Activated naive CD4-positive, alpha-beta T cell (primary cell): ENCODE measurements at places on chromosomes 11 and 22.

GRCh38 chr11:66081505-66081904, 11.4 kb downstream of the PACS1 start:
- peak; percentile 60 for DNase-seq

DNA sequence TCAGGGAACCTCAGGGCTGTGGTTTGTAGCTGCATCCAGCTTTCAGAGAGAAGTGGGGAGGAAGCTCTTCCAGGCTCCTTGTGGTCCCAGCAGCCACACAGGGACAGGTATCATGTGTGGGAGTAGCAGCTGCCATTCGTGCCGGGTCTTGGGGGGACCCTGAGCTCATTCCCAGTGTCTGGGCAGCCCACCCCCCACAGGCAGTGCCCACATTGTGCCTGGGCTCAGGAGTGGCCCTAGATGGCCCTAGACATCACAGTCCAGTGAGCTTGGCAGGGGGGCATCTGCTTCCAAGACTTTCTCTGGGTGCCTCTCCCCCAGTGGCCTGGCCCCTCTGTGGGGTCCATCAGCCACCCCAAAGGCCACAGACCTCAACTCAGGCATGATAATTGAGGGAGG, 619.7 kb downstream of the BRD1 start:
- DNase-seq = no peak

- DNase-seq = no peak
These were observed 97.3 kb downstream of the GALNT18 start for GRCh38 chr11:11524436-11525061.

GRCh38 chr22:20031732-20032406, 11.0 kb downstream of the TANGO2 start:
- DNase-seq = no peak

- no peak for DNase-seq
These were observed 1.7 kb downstream of the EED start for GRCh38 chr11:86246293-86246675.

DNA sequence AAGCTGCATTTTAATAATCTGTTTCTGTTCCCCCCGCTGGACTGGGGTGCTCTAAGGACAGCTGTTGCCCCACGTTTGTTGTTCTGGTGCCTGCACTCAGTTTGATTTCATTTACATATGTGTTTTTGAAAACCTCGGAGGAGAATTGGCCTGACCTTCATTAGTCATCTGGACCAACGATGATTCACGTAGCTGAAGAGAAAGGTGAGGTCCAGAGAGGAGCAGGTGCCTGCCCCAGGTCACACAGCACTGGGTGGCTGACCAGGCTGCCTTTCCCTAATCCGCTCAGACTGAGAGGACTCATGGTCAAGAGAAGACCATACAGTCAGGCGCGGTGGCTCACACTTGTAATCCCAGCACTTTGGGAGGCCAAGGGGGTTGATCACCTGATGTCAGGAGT, 3.8 kb downstream of the CSDC2 start:
- DNase-seq = no peak

DNA sequence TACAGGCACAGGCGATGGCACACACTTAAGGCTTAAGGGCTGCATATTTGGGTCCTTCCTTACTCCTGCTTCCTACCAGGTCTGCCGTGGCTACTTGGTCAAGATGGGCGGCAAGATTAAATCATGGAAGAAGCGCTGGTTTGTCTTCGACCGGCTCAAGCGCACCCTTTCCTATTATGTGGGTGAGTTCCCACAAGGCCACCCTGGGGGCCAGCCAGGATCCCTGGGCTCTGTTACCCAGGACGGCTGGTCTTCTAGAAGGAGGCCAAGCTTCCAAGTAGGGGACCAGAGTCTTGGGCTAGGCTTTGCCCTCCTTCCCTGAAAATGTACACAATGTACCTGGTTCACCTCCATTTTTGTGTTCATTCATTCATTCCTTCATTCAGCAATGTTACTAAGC, 29.1 kb downstream of the TREH start:
- DNase-seq = no peak

DNA sequence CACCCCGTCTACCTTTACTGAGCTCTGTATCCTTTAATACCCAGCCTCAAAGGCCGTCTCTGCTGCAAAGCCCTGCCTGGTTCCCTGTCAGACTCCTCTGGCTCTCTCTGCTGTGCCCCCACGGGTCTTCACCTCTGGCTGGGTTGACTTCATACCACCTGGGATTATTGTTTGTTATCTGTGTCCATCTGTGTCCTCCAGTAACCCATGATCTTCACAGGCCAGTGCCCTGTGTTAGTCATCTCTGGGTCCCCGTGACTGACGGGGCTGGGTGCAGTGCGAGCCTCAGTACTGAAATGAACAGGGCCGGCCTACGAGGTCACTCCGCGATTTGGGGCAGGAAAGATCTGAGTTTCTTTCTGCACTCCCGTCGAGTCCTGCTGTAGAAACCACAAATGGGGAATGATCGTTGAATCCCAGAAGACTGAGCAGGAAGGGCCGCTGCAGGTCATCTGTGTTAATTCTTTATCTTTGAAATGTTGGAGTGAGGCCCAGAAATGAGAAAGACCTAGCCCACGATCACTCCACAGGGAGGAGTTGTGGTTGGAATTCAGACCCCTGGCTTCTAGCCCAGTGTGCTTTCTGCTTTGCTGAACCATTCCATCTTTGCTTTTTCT, 12.3 kb upstream of the TUB start:
- DNase-seq = no peak

DNA sequence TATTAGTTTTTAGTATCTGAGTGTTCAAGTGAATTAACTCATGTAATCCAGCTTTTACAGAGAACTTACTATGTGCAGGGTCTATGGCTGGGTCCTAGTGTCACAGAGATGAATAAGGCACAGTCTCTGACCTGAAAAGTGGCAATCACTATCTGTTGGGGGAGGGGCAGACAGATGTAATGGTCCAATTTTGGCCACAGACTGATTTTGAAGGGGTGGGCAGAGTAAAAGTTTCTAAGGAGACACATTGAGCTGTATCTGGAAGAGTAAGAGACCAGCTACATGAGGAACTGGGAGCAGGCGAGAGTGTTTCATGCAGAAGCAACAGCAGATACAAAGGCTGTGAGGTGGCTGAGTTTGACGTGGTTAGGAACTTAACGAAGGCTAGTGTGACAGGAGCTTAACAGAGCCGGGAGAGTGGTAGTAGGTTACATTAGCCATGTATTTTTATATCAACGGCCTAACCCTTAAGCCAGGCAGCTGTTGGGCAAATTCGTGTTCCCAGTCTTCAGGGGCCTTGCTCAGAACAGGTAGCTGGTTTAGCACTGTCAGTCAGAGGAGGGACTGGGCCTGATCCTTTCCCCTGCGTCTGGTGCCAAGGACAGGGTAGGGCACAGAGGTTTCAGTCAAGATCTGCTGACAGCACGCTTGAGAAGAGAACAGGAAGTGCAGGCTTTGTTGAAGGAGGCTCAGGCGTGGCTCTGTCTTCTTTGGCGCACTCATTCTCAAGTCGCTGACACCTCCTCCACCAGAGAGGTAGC, 1.4 kb upstream of the STIM1 start:
- no peak for DNase-seq

- DNase-seq = no peak
These were observed 8.1 kb upstream of the GDPD4 start for GRCh38 chr11:77309401-77310085.

- DNase-seq = no peak
These were observed 197.9 kb downstream of the BRD1 start for GRCh38 chr22:49629586-49630447.

DNA sequence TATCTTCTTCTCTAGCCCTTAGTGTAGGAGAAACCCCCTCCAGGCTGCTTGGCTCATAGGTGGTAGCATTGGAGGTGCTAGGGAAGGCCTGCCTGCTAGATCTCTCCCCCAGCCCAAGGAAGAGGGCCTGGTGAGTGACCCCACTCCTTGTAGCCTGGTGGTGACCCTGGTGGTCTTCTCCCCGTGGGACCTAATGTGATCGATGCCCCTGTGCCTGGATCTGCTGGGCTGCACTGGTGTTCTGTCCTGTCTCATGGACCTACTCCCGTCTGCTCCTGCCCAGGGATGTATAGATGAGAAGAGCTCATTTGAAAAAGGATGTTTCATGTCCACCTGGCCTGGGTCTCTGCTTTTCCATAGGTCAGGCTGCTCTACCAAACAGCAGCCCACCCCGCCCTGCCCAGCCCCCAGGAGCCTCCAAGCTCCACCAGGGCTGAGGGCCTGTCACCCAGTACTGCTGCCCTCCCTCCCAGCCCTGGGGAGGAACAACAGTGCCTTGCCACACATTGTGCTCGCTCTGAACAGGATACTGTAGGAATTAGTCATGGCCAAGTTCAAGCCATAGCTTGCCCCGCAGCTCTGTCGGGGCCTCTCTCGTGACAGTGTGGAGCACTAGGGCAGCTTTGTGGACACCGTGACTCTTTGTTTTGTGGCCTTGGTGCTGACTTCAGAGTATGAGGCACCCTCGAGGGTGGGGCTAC, 19.7 kb downstream of the SLC37A2 start:
- no peak for DNase-seq

- no peak for DNase-seq
These were observed 185.4 kb upstream of the B3GAT1 start for GRCh38 chr11:134597452-134597851.

GRCh38 chr22:17343766-17344165, 25.5 kb upstream of the CECR2 start:
- no peak for DNase-seq

DNA sequence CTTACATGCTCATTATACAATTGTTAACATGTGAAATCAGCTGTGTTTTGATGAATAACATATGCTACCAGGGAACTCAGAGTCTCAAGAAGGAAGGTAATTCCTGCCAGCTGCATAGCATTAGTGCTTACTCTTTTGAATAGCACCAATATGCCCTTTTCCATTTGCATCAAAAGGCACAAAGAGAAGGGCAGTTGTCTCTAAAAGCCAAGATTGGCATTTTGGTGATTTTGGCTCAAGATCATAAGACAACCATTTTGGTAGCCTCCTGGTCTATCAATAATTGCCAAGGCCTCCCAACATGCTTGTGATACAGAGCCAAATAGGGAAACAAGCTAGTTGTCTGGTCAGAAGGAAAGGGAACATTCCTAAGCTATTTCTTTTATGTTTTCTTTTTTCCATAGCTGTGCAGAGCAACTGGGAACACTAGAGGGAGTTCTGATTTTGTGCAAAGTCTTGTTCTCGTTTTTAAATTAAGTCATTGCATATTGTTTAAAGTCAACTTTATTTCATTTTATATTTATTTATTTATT, 416.7 kb upstream of the CHORDC1 start:
- DNase-seq = no peak

- DNase-seq = no peak
These were observed 136.3 kb downstream of the SNX19 start for GRCh38 chr11:130779943-130780342.

DNA sequence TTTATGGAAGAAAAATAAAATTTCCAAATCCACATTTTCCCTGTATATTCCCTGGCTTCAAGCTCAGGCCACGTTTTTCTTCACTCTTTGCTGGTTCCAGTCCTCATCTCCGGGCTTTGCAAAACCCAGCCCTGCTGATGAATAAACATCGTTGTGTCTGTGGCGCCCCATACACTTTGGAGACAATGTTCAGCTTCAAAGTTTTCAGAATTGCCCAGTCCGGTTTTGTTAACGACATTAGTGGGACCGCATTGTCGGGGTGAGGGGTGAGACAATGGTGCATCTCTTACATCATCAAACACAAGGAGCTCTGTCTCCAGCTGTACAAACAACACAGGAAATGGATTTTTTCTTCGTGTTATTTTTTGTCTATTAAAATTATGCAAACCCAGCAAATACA, 53.4 kb upstream of the HTATIP2 start:
- DNase-seq = no peak

- DNase-seq = no peak
These were observed 2.8 kb downstream of the SMIM38 start for GRCh38 chr11:69158301-69159149.

- DNase-seq = no peak
These were observed 68.2 kb downstream of the PPP2R1B start for GRCh38 chr11:111697933-111698371.

- DNase-seq = no peak
These were observed 28.8 kb downstream of the TBX1 start for GRCh38 chr22:19789406-19789805.

DNA sequence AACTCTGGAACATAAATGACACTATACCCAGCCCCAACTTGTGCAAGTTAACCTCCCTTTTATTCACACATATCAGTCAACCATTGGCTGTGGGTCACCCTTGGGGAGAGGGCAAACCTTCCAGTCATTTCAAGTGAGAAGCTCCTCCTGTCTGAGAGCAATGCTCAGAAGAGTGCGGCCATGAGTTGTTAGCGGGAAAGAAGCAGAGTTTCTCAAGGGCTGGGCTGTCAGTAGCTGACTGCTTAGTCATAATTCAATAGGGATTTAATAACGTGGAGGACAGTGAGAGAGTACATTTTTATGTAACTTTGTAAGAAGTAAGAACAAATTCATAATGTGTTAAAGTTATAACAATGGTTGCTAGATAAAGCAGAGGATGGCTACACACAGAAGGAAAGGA, 5.1 kb downstream of the PATE2 start:
- DNase-seq = no peak

GRCh38 chr11:12229450-12230229, 119.2 kb downstream of the MICAL2 start:
- DNase-seq = no peak

GRCh38 chr22:46673662-46674236, 53.6 kb downstream of the GRAMD4 start:
- DNase-seq = no peak

GRCh38 chr11:20596205-20597153, 2.9 kb upstream of the SLC6A5 start:
- no peak for DNase-seq

DNA sequence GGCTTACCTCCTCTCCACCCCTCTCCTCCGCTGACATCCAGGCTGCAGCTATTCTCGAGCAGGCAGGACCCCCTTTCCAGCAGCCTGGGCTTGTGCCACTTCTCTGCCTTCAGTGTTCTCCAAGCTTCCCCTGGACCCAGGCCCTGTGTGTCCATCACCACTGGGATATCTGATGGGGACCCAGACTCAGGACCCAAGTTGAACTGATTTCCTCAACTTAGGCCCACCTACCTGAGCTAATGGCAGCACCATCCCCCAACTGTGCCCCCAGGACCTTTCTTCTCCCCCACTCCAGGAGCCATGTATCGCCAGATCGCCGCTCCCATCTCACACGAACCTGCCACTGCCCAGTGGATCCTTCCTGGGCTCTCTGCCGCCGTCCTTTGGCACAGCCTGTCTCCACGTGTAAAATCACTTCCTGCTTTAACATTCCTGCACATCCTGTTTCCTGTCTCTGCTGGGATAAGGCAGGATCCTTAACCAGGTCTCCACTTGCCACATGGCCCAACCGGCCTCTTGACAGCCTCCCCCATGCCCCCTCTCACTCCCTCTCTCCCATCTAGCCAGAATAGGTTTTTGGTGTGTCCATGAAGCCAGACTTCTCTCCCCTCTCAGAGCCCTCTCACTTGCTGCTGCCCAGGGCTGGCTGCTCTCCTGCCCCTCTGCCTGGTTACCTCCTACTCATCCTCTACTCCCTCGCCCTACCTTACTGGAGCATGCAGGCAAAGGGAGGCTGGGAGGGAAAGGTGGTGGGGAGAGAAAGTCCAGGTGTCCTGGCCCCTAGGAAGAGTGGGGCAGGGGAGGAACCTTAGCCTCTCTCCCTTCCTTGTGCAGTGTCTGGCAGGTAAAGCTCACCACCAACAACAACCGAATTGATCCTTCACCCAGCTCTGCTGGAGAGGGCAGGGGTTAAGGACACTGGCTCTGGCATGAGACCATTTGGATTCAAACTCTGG, 9.4 kb downstream of the SPATA19 start:
- no peak for DNase-seq
